Activated naive CD4-positive, alpha-beta T cell treated with anti-CD3 and anti-CD28 coated beads, Interleukin-2, amount 50 U/mL, for 72 hours (primary cell): ENCODE measurements at places on chromosomes 3 and 15.

- DNase-seq = no peak
Observed at GRCh38 chr15:47364230-47365141, 352.8 kb upstream of the SEMA6D start.

- no peak for DNase-seq
Observed at GRCh38 chr3:36520241-36521006, 140.1 kb downstream of the STAC start.

DNA sequence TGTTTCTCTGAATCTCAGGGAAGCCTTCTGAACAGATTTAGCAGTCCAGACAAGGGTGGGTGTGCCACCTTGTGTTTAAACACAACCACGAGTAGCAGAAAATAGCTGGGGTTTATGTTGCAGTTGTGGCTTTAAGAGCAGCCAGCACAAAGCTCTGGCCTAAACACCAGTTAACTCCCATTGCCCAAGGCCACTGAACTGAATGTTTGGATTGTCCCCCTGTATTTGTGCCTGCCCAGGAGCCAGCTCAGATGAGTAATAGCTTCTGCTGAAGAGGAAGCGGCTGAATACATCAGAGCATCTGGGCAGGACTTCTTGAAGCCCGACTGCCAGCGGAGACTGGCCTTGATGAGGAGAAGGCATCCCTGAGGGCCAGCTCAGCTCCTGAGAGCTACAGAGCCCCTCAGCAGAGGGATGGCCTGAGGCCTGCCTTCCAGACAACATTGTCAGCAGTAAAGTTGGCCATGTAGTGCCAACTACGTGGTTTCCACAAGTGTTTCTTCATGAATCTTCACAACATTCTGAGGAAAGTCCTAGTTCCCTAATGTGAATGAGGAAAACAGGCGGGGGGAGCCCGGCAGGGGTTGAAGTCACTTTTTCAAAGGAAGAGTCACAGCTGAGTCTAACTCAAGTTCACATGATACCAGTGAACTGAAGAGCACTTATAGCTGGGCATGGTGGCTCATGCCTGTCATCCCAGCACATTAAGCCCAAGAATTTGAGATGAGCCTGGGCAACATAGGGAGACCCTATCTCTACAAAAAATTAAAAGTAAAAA, 65.8 kb upstream of the ZBTB38 start:
- no peak for DNase-seq

GRCh38 chr3:59782664-59783063, 732.8 kb upstream of the CFAP20DC start:
- DNase-seq = no peak

DNA sequence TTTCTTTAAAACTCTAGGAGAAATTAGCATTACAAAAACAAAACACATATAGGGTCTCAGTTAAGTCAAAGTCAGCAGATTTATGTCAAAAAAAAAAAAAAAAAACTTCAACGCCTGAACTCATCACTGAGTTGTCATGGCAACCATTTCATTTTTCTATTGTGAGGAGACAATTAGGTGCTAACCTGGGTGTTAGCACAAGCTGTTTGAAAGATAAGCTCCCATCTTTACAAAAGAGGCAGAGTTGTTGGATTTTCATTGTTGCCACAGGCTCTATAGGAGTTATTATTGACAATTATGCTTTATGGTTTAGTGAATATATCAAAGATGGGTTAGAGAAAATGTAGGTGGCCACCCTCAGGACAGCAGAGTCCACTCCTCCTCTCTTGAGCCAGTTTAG, 806.9 kb downstream of the GRM7 start:
- DNase-seq = no peak

- no peak for DNase-seq
Observed at GRCh38 chr3:69353503-69353902, 32.4 kb downstream of the FRMD4B start.

- DNase-seq = no peak
Observed at GRCh38 chr3:34669490-34669889, 871.1 kb downstream of the PDCD6IP start.

DNA sequence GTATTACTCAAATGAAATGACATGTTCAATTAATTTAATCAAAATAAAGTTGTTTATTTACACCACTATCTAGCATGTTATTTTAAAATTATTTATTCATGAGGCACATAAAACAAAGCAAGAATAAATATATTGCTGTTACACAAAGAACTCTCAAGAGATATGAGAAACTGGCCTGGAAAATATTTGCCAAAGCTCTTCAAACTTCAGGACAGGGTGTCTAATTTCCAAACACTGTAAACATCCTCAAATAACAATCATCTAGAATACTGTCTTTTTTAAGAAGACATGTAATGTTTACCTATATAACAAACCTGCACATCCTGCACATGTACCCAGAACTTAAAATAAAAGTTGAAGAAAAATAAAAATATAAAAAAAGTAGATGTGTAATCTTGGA, 876.6 kb downstream of the TUSC7 start:
- DNase-seq = no peak
